Left forelimb (tissue), 1 donor: ENCODE measurements at places on chromosomes 7 and 10.

DNA sequence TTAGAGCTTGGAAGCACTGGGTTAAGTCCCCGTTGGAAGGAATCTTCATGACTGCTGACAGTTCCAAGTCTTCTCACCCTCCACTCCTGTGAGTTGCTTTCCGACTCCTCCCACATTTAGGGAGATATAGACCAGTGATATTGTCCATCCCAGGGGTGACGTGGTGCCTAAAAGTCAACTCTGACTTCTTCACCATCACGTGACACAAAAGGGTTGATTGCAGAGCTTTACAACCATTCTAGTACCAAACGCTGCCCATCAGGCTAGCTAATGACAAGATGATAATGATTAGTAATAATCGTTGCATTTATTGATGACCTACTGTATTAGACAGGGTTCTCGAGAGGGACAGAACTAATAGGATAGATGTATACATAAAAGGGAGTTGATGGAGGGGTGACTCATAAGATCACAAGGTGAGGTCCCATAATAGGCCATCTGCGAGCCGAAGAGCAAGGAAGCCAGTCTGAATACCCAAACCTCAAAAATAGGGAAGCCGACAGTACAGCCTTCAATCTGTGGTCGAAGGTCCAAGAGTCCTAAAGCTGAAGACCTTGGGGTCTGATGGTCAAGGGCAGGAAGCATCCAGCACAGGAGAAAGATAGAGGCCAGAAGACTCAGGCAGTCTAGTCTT lies 85.3 kb upstream of the CARD11 start:
- no peak for DNase-seq

- DNase-seq: no peak
Observed at GRCh38 chr7:37131855-37132254, 316.8 kb downstream of the ELMO1 start.

DNA sequence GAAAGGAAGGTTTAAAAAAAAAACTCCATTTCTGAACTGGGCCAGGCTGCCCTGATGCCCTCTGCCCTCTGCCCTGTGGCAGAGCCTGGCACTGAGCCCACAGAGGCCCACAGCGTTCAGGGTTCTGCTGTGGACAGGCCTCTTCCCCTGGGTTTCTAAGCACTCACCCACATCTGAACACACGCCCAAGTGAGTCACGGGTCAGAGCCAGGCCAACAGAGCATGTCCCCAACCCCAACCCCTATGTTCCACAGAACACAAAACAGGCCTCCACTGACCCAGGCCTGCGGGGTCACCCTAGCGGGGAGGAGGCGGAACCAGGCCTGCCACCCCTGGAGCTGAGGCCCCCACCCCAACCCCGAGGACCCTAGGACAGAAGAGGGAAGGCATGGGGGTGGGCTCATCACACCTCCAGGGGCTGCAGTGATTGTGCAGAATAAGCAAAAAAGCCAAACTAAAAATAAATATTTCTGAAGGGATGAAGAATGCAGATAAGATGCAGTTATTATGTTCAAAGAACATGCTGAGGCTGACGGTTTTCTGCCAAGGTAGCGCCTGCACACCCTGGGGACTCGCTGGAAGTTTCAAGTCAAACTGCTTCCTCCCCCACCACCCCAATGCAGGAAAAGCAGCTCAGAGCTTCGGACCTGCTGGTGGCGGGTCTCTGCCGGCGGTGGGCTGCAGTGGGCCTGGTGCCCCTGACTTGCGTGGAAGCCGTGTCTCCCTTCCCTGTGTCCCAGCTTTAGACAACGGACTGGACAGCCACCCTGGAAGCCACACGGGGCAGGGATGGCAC lies 5.4 kb downstream of the WDR86 start:
- DNase-seq: no peak

GRCh38 chr10:8235253-8236027 lies 181.0 kb downstream of the GATA3 start:
- DNase-seq: no peak

DNA sequence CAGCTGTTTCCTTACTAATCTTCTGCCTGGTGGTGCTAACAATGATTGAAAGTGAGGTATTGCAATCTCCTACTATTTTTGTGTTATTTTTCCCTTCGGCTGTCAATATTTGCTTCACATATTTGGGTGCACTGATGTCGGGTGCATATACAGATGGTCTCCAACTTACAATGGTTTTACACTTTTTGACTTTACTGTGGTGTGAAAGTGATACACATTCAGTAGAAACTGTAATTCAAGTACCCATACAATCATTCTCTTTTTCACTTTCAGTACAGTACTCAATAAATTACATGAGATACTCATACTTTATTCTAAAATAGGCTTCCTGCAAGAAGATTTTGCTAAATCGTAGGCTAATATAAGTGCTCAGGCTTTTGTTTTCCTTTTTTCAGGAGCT lies 73.2 kb downstream of the RNF216 start:
- DNase-seq: no peak

DNA sequence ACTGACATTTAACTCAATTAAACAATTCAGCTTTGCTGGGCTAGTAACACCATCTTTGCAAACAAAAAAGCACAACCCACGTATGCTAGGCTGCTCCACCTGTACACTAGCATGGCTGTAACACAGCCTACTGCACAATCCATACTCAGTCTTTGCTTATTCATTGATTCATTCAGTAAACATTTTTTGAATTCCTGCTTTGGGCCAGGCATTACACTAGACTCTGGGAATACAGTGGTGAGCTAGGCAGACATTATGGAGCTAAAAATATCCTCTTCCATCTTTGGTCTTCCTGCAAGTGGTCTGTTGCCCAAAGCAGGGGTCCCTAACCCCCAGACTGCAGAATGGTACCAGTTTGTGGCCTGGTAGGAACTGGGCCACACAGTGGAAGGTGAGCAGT lies 9.9 kb downstream of the CNNM1 start:
- DNase-seq: no peak

DNA sequence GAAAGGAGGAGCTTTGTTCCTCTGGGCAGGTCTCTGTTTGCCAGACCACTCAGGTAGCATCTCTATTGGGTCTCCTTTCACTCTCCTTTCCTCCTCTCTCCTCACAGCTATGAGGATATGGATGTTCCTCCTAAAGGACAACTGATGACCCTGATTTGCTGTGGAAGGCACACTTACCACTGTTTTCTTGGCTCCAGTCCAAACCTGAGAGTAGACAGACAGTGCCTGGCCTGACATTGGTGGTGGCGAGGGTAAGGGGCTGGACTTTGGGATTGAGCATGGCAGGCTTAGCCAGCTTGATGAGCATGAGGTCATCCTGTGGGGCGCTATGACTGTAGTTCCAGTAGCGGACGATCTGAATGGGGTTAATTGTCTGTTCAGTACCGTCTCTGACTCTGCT lies 3.6 kb downstream of the PRSS37 start:
- no peak for DNase-seq

GRCh38 chr7:121544726-121545125 lies 148.6 kb upstream of the FAM3C start:
- DNase-seq: no peak

DNA sequence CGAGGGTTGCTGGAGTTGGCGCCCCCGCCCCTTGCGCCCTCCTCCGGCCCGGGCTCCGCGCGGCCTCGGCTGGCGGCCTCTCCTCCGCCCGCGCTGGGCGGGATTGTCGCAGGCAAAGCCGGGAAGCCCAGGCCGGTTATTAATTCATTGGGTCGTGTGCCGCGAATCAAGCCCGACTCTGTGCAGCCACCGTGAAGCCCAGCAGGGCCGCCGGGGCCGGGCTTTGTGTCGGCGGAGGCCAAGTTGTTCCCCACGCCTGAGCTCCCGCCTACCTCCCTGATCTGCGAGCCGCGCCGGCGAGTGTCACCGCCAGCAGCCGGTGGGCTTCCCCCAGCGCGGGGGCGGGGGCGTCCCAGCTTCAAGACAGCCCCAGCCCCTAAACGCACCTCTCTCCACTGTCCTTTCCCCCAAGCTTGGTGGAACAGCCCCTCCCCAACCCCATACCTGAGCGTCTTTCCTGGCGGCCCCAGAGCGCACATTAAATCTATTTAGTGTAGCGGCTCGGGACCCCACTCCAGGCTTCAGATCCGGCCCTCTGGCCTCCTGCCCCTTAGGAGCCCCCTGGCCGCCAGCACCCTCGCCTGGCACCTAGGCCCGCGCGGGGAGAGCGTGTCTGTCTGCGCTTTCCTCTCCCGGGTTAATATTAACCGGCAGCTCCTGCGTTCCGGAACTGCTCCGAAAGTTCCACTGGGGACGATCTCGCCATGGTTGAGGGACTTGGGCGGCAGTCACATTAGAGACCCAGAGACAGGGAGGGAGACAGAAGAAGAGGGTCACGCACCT lies 3.5 kb downstream of the SHH start:
- no peak for DNase-seq

DNA sequence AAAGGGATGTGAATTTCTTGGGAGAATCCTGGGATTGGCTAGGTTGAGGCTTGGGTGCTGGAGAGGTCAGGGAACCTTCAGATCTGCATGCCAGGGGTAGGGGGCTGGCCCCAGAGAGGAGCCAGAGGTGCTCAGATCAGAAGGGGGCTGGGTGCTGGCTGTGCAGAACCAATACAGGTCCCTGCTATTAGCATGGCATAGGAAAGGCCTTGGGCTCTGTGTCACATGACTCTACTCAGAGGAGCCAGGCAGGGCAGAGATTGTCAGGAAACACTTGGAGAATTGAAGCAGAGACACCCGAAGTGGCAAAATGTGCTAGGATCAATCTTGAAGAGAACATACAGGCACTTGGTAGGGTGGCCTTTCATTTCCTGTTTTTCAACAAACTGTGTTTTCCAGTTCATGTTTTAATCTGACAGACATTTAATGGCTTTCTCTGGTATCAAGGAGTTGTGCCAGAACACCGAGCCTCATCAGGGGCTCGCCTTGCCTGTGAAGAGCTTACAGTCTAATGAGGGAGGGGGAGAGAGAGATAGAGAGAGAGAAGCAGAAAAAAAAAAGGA lies 498.9 kb downstream of the RPS24 start:
- peak; percentile 30 for DNase-seq
